Posterior vena cava (tissue), 2 donors: ENCODE measurements at places on chromosomes 5 and 9. TPM values are rescaled to one million over a fixed set of nuclear protein-coding genes. Genes with fewer than 3 reads are reported as not detected.

SOWAHA gene
- total RNA-seq, result not detected

PCSK1 gene
- 13.8 TPM for total RNA-seq

THBS4 gene
- total RNA-seq, result 58.2 TPM

MLANA gene
- not detected for total RNA-seq

XRCC4 gene
- 8.4 TPM for total RNA-seq

RNF224 gene
- total RNA-seq, result not detected

GABRB2 gene
- total RNA-seq, result 0.93 TPM
